Activated CD4-positive, alpha-beta T cell treated with anti-CD3 and anti-CD28 coated beads, Interleukin-2, amount 50 U/mL, for 16 hours (primary cell): ENCODE measurements at places on chromosomes 12 and 14.

DNA sequence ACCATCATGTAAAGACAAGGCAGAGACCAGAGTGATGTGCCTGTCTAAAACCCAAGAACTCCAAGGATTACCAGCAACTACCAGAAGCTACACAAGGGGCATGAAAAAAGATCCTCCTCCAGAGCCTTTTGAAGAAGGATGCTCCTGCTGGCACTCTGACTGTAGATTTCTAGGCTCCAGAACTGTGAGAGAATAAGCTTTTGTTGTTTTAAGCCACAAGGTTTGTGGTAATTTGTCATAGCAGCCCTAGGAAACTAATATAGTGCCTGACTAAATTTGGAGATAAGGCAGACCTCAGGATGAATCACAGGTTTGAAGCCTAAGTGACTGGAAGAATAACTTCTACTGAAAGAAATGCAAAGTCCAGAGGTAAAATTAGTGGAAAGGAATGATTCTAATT, 132.9 kb downstream of the CEP83 start:
- DNase-seq: peak; percentile 77

DNA sequence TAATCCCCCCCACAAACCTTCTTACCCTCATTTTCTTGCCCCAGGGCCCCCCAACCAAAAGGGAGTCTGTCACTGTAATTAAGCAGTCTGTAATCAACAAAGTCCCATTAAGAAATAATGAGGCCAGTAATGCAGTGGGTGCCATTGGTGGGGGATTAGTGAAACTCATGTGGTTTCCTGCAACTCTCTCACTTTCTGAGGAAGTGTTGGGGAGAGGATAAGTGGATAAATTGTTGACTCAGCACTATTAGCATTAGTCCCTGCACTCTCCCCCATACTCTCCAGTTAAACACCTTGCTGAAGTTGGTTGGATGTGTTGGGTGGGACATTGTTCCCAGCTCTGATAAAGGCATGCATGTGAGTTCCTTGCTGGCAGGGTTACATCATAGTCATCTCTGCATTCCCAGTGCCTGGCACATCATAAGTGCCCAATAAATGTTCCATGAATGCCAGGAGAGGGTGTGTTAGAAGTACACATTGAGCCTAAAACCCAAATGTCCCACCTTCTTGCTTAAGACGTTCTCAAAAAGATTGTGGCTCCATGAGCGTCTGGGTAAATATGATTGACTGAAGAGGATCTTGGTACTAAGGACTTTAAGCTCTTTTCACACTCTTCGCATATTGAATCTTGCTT, 45.8 kb upstream of the HOXC13 start:
- no peak for DNase-seq

DNA sequence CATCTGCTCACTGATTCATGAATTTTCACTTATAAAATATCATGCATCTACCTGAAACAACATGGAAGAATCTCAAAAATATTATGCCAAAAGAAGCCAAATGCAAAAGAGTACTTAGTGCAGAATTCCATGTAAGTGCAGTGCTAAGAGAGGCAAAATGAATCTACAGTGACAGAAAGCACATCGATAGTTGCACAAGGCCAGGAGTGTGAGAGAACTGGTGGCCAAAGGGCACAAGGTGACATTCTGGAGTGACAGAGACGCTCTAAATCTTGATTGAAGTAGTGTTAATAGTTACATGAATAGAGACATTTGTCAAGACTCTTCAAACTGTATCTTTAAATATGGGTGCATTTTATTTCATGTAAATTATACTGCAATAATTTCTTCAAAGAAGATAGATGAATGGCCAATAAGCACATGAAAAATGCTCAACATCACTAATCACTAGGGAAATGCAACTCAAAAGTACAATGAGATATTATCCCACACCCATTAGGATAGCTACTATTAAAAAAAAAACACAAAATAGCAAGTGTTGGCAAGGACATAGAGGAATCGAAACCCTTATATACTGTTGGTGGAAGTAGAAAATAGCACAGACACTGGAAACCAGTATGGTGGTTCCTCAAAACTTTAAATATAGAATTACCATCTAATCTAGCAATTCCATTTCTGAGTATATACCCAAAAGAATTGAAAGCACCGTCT, 71.7 kb upstream of the KICS2 start:
- DNase-seq: no peak

DNA sequence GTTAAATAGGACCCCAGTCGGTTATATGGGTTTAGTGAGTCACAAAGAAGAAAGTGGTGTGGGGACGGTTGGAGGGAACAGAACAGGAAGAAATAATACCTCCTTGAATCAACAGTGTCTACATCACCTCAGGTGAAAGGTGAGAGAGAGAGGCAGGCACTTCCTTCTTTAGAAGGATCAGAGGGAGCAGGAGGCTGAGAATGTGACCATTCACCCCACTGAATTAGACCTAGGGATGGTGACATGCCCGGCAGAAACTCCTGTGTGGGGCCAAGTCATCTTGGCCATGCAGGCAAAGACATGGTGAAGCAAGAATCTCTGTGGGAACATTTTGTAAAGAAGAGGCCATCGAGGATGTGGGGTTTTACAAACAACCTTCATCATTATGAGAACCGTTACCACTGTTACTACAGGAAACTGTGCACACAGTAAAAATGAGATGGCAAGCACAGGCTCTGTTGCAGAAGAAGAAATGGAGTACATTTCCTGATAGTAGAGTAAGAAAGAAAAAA, 1196.9 kb downstream of the VRK1 start:
- peak; percentile 68 for DNase-seq

GRCh38 chr12:62599854-62600437, 133.3 kb downstream of the MON2 start:
- DNase-seq: no peak

DNA sequence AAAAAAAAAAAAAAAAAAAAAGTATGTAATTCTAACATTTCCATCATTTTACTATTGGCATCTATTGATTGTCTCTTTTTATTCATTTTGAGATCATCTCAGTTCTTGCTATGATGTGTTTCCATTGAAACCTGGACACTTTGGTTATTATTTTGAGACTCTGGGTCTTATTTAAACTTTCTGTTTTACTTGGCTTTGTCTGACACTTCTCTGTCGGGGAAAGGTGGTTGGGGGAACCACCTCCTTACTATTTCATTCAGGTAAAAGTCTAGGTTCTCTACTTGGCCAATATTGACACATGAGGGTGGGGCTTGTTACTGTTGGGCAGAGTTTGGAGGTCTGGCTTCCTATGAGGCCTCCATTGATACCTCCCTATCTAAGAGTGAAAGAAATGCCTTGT, 228.0 kb downstream of the NRXN3 start:
- DNase-seq: no peak

GRCh38 chr12:95963096-95963495, 20.0 kb downstream of the AMDHD1 start:
- DNase-seq: no peak

GRCh38 chr12:76444408-76444984, 96.3 kb upstream of the BBS10 start:
- peak; percentile 18 for DNase-seq

- no peak for DNase-seq
Observed at GRCh38 chr14:104428860-104429259, 150.7 kb upstream of the C14orf180 start.
